ENCODE measurements at places on chromosomes 4 and X. TPM values are rescaled to one million over a fixed set of nuclear protein-coding genes. Genes with fewer than 3 reads are reported as not detected.

The HELT gene
- not detected for total RNA-seq

The PGM2 gene
- total RNA-seq: 28.9 TPM

The RBM46 gene
- not detected for total RNA-seq

The WFS1 gene
- total RNA-seq: 76.0 TPM

The SLC4A4 gene
- total RNA-seq: 78.6 TPM

The ZCCHC18 gene
- total RNA-seq: 0.52 TPM

The VCX2 gene
- not detected for total RNA-seq

The MID1 gene
- 20.6 TPM for total RNA-seq

The FAAH2 gene
- 7.3 TPM for total RNA-seq

The TMEM47 gene
- total RNA-seq: 16.7 TPM

The PCDH7 gene
- 57.6 TPM for total RNA-seq

DNA sequence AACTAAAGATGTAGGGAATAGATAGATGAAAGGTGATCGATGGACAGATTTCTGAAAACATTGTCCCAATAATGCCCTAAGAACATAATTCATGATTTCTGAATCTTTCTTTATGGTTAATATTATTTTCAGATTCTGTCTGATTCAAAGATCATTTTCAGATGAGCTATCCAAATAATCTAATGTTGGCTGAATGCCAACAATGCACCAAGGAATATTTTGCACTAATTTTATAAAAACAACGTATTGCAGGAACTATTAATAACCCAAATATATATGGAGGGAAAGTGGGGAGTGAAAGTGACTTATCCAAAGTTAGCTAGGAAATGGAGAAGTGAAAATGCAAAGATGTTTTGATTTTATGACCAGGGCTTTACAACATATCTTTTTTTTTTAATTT lies 1675.5 kb downstream of the STIM2 start:
- H3K27ac ChIP-seq: no peak overlapping the region
- H3K4me1 ChIP-seq: no peaks in the 10 kb centered on the region
- no peak for DNase-seq
- no peaks in the 10 kb centered on the region for H3K36me3 ChIP-seq

DNA sequence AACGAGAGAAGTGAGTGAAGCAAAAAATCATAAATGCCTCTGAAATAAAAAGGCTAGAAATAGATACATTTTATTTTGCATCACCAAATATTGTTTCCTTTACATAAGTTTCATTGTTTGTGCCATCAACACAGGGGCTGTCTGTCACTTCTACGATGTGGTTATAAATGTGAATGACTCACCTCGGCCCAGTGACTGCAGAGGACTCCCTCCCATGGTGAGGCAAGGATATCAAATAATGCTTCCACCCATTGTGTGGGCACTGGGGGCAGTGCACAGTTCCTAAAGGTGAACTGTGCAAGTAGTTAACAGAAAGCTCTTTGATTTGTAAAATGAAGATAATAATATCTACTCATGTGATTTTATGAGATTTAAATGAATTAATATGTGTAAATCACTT lies 230.3 kb upstream of the NEIL3 start:
- no peak for DNase-seq
- no peak overlapping the region for H3K27ac ChIP-seq
- no peaks in the 10 kb centered on the region for H3K36me3 ChIP-seq
- H3K4me1 ChIP-seq: no peaks in the 10 kb centered on the region
- no peaks in the 10 kb centered on the region for H3K27me3 ChIP-seq
- no peak overlapping the region for H3K4me3 ChIP-seq

- no peaks in the 10 kb centered on the region for H3K4me1 ChIP-seq
- H3K27me3 ChIP-seq: no peaks in the 10 kb centered on the region
- H3K4me3 ChIP-seq: no peak overlapping the region
- no peaks in the 10 kb centered on the region for H3K36me3 ChIP-seq
- no peak overlapping the region for H3K27ac ChIP-seq
- no peak for DNase-seq
Observed at GRCh38 chr4:148634476-148634875, 192.3 kb upstream of the NR3C2 start.

- DNase-seq: no peak
- H3K27ac ChIP-seq: no peak overlapping the region
- peaks cover 16% of the 10 kb centered on the region for H3K27me3 ChIP-seq
- no peak overlapping the region for H3K4me3 ChIP-seq
- no peaks in the 10 kb centered on the region for H3K4me1 ChIP-seq
- H3K36me3 ChIP-seq: no peaks in the 10 kb centered on the region
Observed at GRCh38 chrX:38985375-38985774, 184.1 kb downstream of the MID1IP1 start.

GRCh38 chr4:182022909-182023308 lies 220.3 kb upstream of the TENM3 start:
- no peak for DNase-seq
- no peaks in the 10 kb centered on the region for H3K27me3 ChIP-seq
- H3K4me1 ChIP-seq: no peaks in the 10 kb centered on the region
- no peaks in the 10 kb centered on the region for H3K36me3 ChIP-seq
- H3K27ac ChIP-seq: no peak overlapping the region

- H3K27me3 ChIP-seq: no peaks in the 10 kb centered on the region
- no peaks in the 10 kb centered on the region for H3K36me3 ChIP-seq
- H3K27ac ChIP-seq: no peak overlapping the region
- DNase-seq: peak; percentile 20
- H3K4me1 ChIP-seq: peaks cover 8% of the 10 kb centered on the region
- no peak overlapping the region for H3K4me3 ChIP-seq
Observed at GRCh38 chr4:41505161-41505661, 32.7 kb upstream of the LIMCH1 start.

GRCh38 chr4:81512001-81512756 lies 40.5 kb upstream of the RASGEF1B start:
- no peaks in the 10 kb centered on the region for H3K36me3 ChIP-seq
- no peak overlapping the region for H3K27ac ChIP-seq
- no peak for DNase-seq
- H3K4me1 ChIP-seq: peaks cover 1% of the 10 kb centered on the region
- no peaks in the 10 kb centered on the region for H3K27me3 ChIP-seq
- H3K4me3 ChIP-seq: no peak overlapping the region
